Activated T-cell treated with anti-CD3 and anti-CD28 coated beads, Interleukin-2, amount 50 U/mL, for 1 hour (primary cell): ENCODE measurements at places on chromosomes 5 and 9.
A peak's percentile ranks its signal among the peaks of the same experiment; 100 is the strongest.

- DNase-seq: no peak
Observed at GRCh38 chr5:16871746-16872339, 64.2 kb downstream of the MYO10 start.

DNA sequence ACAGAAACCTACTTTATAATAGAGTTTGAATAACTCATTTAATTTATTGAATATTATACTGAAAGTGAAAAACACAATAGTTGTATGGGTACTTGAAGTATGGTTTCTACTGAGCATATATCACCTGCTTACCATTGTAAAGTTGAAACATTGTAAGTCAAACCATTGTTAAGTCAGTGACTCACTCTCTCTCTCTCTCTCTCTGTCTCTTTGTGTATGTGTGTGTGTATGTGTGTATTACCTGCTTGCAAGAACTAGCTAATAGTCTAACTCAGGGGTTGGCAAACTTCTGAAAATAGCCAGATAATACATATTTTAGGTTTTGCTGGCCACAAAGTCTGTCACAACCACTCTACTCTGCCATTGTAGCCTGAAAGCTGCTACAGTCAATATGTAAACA is 564.3 kb upstream of the ZNF608 start:
- no peak for DNase-seq

DNA sequence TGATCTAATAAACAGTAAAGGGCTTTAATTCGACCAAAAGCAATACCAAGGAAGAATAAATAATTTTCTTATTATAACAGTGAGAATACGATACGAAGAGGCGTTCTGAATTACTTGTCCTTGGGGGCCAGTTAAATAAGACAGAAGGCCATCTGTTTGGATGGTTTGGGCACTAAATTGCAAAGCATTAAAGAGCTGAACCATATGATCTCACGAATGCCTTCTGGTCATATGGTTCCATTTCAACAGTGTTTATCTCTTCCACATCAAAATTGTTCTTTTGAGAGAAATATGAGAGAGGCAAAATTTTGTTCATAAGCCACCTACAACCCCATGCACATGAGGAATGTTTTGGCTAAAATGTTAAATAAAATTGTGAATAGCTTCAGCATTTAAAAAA is 605.4 kb downstream of the PTPRD start:
- no peak for DNase-seq

DNA sequence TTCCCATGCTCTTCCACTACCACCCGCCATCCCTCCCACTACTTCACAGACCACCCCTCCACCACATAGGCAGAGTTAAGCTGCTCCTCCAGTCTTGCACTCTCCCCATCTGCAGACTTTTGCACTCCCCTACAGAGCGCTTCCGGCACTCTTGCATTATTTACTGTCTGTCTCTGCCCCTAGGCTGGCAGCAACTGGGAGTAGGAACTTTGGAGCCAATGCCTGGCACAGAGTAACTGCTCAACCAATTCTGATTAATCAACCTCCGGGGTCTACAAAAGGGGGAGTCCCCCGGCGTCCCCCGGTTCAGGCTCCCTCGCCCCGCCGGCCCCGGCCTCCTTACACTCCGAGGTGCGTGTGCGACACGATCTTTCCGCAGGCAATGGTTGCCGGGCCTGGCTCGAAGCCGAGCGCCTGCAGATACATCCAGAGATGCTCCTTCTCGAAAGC is 498 bp downstream of the HAUS6 start:
- peak; percentile 49 for DNase-seq

GRCh38 chr9:82893549-82893948 is 169.4 kb downstream of the RASEF start:
- DNase-seq: no peak

DNA sequence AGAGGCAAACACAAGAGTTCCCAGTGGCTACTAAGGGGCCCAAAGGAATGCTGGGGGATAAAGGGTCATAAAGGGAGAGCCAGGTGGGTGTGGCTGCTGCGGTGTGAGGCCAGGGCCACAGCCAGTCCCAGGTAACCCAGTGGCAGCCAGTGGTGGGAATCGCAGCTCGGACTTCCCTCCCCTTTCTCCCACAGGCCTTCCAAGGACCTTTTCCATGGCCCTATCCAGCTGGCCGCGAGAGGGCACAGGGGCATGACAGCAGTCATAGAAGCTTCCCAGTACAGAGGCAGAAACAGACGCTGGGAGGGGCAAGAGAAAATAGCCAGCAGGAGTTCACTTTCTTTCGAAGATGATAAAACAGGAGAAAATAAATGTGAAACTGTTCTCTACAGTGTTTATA is 257.6 kb downstream of the SEMA5A start:
- DNase-seq: no peak

DNA sequence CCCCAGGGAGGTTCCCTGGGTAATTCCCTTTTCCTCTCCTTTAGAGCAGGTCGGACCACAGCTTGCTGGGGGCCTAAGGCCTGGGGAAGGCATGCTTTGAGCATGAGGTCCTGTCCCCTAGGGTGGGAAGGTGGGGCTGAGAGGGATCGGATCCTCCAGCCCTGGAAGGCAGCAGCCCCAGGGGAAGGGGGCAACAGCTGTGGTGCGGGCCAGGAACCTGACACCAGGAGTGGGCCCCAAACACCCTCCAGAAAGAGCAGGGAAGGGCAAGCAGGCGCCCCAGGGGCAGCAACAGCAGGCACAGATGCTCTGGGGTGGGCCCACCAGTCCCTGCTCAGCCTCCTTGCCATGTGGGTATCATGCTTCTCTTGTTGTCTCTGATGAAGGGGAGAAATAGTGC is 3.2 kb upstream of the CORO2A start:
- DNase-seq: no peak

- DNase-seq: no peak
Observed at GRCh38 chr9:99369327-99369722, 147.2 kb downstream of the SEC61B start.

GRCh38 chr5:134088291-134088690 is 26.2 kb upstream of the TCF7 start:
- no peak for DNase-seq

- no peak for DNase-seq
Observed at GRCh38 chr5:40404613-40405012, 275.1 kb upstream of the PTGER4 start.

GRCh38 chr9:15155826-15156225 is 151.2 kb downstream of the TTC39B start:
- no peak for DNase-seq

- DNase-seq: no peak
Observed at GRCh38 chr5:82513738-82514137, 235.6 kb upstream of the RPS23 start.

- DNase-seq: no peak
Observed at GRCh38 chr5:136038635-136039034, 9.8 kb downstream of the TGFBI start.

- no peak for DNase-seq
Observed at GRCh38 chr5:96823900-96824380, 16.2 kb upstream of the ERAP1 start.

DNA sequence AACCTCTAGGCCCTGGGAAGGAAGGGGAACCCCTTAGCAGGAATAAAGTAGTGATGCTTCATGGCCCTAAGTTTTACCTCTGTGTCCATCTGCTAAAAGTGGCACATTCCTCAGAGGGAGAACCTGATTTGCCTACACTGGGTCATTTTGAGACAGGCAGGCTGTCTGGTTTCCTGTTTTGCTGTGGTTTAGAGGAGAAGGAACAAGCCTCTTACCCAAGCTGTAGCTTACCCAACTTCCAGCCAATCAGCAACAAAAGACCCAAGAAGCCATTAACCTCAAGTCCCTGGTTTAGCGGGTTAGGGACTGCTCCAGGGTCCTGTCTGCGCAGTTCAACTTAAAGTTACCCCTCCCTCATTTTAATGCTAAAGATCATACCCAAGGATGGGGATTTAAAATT is 411.0 kb downstream of the MAT2B start:
- no peak for DNase-seq

DNA sequence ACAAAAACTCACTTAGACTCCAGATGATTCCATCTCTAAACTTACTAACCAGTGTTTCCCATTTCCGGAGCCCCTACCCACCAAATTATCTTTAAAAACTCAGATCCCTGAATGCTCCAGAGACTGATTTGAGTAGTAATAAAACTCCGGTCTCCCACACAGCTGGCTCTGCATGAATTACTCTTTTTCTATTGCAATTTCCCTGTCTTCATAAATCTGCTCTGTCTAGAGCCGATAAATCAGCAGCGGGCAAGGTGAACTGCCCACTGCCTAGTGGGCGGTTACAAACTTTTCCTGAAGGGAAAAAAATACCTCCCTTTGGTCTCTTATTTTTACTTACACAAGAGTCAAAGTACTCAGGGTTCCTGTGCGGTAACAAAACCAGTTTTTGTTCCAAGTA is 624.4 kb upstream of the RORB start:
- DNase-seq: no peak

- no peak for DNase-seq
Observed at GRCh38 chr9:134943411-134943810, 25.7 kb upstream of the FCN1 start.

- no peak for DNase-seq
Observed at GRCh38 chr5:179912386-179912785, 4.7 kb upstream of the TBC1D9B start.

DNA sequence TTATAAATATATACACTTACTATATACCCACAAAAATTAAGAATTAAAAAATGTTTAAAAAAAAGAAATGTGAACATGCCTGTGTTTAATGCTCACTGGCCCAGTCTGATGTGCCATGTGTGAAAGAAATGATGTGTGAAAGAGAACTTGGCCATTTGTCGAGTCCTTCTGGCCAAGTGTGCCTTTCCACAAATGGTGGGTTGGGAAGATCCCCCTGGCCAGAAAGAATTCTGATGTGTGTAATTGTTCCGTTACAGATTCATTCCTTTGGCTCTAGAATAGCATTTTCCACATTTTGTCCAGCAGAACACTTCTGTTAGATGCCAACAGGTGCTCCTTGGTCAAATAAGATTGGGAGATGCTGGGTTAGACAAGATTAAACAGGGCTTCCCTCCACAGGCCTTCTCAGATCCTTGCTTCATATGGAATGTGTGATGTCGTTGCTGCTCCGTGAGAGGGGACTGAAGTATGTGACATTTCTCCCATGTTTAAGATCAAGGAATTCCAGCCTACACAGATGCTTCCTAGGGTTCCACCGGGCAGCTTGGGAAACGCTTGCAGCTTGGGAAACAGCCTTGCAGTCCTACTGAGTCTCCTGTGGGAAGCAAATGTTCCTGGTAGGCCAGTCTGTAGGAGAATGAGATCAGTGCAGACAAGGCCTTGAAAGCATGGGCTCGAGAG is 32.1 kb downstream of the GDNF start:
- no peak for DNase-seq

GRCh38 chr5:140261403-140262171 is 41.3 kb downstream of the PFDN1 start:
- no peak for DNase-seq

GRCh38 chr5:173392172-173392571 is 64.0 kb upstream of the STC2 start:
- DNase-seq: no peak

DNA sequence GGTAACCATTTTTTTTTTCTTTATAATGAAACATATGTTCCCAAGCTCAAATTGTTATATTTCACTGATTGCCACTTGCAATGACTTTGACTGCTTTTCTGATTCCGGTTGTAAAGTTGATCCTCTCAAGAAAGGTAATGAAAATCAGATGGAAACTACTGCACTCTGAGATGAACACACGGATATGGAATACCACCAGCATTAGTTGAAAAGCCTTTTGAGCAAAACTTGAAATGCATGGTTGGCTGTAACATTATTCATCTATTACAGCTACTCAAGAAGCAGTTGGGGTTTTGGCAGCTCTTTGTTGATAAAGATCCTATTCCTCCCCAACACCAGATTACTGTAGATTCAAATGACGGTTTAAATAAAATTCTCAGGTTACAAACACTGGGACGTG is 591.6 kb upstream of the DMAC1 start:
- DNase-seq: no peak

- no peak for DNase-seq
Observed at GRCh38 chr5:69415584-69415958, 655 bp downstream of the MARVELD2 start.

- DNase-seq: no peak
Observed at GRCh38 chr9:79812507-79813257, 240.9 kb downstream of the TLE4 start.

- DNase-seq: no peak
Observed at GRCh38 chr5:148569948-148570347, 84.4 kb downstream of the HTR4 start.
